AG09319 (cell line): ENCODE measurements at places on chromosomes 3 and 15.

DNA sequence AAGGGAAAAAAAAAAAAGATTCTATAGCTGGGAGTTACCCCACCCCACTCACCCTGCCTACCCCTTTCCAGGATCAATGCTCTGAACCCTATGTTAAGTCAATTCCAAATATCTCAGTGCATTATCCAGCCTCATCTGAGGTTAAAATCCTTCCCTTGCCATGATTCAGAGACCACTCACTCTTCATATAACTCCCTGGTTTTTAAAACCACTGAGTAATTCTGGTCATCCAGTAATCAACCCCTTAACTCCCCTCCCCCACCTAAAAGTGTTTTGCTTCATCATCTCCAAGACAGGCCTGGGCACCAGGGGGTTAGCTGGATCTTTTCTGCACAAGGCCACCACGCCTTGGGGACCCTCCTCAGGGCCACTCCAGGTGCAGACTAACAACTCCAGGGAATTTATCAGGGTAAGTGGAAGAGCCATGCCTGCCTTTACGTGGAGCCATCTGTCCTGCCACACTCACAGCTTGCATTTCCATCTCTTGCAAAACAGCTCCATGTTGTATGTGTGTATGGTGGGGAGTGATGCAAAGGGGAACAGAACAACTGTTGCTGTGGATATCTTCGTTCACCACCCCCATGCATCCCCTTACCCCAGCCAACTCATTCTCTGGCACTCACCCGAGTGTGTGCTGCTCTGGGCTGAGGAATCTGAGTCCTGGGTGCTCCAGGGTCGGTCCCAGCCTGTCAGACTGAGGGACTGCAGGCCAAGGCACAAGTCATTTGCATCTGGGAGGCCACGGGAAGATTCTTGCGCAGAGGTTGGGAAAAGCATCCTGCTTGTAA, 30.7 kb upstream of the RPS17 start:
- no peak for DNase-seq

GRCh38 chr3:49199239-49199899, 28.0 kb downstream of the KLHDC8B start:
- DNase-seq = peak; percentile 75

- no peak for DNase-seq
Measured at GRCh38 chr15:73718694-73719093, 34.5 kb downstream of the INSYN1 start.

DNA sequence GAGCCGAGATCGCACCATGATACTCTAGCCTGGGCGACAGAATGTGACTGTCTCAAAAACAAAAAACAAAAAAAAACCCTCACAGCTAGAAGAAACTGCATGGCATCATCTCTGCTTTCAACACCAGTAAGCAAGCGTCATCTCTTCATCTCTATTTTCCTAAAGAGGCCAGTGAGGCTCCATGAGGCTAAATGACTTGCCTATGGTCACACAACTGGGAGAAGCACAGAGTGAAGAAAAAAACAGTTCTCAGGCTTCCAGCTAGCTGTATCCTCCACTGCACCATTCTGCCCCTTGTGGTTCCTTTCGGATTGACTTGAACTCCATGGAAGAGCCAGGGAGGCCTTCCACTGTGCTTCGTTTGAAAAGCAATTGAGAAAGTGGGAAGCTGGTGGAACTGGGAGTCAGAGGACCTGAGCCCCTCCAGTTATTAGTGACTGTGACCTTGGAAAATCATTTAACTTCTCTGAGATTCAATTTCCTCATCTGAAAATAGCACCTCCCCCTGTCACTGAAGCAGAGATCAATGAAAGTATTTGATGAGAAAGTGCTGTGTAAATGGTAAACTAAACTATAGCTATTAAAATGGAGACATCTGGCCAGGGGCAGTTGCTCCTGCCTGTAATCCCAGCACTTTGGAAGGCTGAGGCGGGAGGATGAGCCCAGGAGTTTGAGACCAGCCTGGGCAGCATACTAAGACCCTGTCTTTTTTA, 32.1 kb upstream of the DENND4A start:
- no peak for DNase-seq

GRCh38 chr3:14621093-14621492, 30.5 kb upstream of the CCDC174 start:
- no peak for DNase-seq

DNA sequence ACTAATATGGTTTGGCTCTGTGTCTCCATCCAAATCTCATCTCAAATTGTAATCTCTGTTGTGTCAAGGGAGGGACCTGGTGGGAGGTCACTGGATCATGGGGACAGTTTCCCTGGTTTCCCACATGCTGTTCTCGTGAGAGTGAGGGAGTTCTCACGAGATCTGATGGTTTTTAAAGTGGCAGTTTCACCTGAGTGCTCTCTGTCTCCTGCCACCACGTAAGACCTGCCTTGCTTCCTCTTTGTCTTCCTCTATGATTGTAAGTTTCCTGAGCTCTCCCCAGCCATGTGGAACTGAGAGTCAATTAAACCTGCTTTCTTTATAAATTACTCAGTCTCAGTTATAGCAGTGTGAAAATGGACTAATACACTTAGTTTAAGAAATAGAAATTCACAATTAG, 228.9 kb downstream of the CD47 start:
- no peak for DNase-seq

DNA sequence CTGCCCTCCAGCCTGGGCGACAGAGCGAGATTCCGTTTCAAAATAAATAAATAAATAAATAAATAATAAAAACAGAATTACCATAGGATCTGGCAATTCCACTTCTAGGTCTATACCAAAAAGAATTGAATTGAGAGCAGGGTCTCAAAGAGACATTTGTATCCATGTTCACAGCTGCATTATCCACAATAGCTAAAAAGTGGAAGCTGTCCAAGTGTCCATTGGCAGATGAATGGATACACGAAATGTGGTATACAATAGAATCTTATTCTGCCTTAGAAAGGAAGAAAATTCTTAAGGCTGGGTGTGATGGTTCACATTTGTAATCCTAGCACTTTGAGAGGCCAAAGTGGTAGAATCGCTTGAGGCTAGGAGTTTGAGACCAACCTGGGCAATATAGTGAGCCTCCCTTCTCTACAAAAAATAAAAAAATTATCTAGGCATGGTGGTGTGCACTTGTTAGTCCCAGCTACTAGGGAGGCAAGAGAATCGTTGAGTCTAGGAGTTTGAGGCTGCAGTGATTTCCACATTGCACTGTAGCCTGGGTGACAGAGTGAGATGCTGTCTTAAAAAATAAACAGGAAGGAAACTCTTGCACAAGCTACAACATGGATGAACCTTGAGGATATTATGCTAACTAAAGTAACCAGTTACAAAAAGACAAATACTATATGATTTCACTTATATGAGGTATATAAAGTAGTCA, 24.2 kb downstream of the PFKFB4 start:
- DNase-seq = no peak

DNA sequence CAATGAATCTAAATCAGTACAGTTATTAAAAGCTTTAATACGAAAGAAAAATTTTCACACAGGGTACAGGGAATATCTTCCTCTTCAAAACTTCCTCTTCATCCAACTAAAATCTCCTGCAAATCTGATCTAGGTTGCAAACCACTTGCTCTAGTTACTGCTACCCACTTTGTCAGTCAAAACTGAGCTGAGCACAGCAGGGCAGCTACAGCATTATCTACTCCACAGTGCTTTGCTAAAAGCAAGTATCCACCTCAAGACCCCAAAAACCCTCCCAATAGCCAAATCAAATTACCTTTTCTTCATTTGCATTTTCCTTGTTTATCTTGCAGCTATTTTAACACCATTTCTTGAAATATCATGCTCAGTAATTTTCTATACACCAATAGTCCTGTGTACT, 14.7 kb downstream of the ZNF280D start:
- no peak for DNase-seq

DNA sequence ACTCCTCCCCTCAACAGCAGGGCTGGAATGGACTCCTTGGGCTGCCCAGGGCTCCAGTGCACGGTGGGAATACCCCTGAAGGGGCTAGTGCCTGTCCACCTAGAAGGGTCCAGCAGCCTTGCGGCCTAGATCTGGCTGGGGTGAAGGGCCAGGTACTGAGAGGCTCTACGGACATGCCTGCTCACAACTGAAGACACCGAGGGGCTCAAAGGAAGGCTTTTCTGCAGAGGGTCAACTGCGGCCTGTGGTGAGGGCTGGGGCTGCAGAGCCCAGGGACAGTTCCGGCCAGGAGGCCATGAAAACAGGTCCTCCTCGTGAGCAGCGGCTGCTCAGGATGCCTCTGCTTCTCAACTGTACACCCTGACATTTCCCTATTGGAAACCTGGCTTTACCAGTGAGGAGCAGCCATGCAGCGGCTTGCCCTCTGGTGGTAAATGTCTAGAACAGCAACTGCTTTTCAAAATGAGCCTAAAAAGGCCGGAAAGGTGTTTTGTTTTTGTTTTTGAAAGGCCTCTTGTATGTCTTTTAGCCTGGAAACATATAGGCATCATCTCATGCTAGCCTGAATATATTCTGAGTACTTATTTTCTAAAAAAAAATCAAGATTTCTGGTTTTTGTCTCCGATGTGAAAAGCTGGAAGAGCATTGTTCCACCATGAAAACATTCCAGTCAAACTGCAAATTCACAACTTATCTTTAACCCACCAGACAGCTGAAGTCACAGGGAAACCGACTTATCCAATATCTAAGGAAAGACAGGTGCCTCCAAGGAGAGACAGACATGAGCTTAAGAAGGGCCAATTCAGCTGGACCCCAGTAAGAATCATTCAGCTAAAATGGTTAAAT, 163.4 kb downstream of the KLF13 start:
- DNase-seq = no peak

GRCh38 chr15:87682527-87682926, 574.0 kb downstream of the NTRK3 start:
- no peak for DNase-seq

- no peak for DNase-seq
Measured at GRCh38 chr3:169083163-169083562, 580.3 kb downstream of the MECOM start.

DNA sequence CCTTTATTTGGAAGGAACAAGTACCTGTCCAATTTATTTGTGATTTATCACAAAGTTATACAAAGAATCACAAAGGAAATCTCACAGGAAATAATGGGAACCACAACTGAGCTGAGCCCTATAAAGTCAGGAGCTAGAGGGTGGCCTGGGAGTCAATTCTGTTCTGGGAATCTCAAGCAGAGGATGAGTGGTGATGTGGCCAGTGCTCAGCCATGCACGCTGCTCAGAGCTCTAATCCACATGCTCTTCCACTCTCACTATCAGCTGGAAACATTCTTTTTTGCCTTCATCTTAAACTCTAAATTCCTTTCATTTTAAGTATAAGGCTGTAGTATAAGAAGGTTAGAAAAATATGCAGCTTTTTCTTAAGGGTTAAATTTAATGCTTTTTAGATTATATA, 36.6 kb downstream of the UACA start:
- no peak for DNase-seq

DNA sequence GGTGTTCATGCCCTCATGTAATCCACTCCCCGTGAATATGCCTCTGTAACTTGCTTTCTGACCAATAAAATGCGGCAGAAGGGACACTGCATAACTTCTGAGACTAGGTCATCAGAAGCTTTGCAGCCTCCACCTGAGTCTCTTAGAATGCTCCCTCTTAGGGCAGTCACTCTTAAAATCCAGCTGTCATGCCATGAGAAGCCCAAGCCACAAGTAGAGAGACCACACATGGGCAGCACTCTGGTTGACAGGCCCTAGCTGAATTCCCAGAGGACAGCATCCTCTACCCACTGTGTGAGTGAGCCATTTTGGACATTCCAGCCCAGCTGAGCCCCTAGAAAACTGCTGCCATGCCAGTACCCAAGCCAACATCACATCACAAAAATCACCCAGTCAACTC, 41.4 kb downstream of the SCAPER start:
- no peak for DNase-seq

DNA sequence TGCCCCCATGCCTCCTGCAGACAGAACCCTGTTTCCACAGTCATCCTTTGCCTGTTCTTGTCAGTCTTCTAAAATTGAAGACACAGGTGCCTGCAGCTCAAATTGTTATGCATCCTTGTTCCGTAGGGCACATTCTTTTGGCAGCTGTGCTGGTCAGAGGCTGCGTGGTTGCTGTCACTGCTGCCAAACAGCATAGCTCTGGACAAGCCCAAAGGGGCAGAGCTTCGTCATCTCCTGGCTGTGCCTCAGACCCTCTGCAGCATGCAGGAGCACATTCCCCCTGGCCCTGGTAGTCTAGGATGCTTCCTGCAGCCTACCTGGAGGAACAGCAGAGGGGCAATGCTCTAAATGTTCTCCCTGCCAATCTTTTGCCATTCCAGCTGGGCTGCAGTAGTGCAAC, 2.1 kb upstream of the FBXL22 start:
- DNase-seq = no peak

- DNase-seq = no peak
Measured at GRCh38 chr3:40924559-40925141, 274.7 kb upstream of the CTNNB1 start.

GRCh38 chr3:170531657-170532335, 54.1 kb downstream of the SLC7A14 start:
- no peak for DNase-seq

GRCh38 chr3:173140986-173141385, at the start of gene SPATA16:
Gene SPATA16, minus strand, starts transcription at chr3:173141235. Its CDS starts 23,504 bp downstream, at chr3:173117731.
- no peak for DNase-seq

DNA sequence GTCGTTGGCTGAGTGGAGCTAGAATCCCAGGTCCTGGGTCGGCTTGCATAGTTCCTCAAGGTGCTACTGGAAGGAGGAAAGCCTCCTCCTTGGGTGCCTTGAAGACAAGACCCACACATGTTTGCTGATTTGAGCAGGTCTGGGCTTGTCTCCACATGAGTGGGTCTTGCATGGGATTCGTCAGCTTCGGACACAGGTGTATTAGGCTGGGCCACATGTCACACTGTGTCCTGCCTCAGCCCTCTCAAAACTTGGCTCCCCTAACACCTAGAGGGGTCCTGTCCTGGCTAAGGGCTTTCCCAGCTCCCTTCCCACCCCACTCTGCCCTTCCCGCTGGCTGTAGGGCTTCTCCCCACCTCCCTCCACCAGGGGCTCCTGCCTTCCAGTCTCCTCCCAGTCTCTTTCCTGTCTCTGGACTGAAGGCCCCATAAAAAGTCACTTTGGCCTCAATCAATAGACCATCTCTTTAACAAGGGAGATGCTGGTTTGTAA, 73.0 kb upstream of the ADPGK start:
- DNase-seq = no peak

DNA sequence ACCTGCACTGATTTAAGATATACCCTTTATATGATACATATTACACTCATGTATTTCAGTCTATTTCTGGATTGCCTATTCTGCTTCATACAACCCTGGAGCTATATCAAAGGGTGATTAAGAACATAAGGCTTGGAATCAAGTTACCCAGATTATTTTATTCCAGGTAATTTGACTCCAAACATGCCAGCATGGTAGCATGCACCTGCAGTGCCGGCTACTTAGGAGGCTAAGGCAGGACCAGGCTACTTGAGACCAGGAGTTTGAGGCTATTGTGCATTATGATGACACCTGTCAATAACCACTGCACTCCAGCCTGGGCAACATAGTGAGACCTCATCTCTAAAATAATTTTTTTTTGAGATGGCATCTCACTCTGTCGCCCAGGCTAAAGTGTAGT, 50.4 kb upstream of the NEO1 start:
- DNase-seq = no peak
